ENCODE measurements at places on chromosomes 12 and 14.

- no peak for DNase-seq
Observed at GRCh38 chr12:10716704-10717315, 6.3 kb downstream of the YBX3 start.

DNA sequence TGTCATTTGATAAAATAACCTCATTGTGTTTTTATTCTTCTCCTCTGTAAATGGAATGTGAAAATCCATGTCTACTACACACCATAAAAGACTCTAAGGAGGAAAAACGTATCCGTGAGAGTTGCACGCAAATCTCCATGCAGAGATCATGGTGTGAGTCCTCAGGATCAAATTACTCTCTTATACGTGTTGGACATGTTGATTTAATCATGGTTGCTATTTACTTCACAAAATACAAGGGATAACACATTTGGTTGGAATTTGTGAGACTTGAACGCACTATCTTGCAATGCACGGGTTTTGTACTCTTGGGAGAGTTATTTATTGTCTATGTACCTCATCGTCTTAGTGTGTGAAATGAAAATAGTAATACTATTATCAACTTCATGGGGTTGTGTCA lies 128.0 kb upstream of the RASSF8 start:
- no peak for DNase-seq

- DNase-seq = no peak
Observed at GRCh38 chr12:4225571-4225970, 48.0 kb upstream of the CCND2 start.

GRCh38 chr14:104868060-104868740 lies 3.1 kb downstream of the CEP170B start:
- DNase-seq = no peak

DNA sequence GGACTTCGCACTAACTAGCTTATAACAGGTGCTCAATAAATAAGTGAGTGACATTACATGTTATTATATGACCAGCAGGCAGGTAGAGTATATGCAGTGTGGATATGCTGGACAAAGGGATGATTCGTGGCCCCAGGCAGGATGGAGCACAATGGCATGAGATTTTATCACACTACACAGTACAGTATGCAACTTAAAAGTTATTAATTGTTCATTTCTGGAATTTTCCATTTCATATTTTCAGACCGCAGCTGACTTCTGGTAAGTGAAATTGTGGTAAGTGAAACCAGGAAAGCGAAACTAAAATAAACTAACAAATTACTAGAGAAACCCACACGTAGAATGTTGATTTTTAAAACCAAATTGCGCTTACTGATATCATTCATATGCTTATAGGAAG lies 3.3 kb downstream of the PARP11 start:
- no peak for DNase-seq

GRCh38 chr12:68622250-68622649 lies 11.6 kb downstream of the RAP1B start:
- no peak for DNase-seq

DNA sequence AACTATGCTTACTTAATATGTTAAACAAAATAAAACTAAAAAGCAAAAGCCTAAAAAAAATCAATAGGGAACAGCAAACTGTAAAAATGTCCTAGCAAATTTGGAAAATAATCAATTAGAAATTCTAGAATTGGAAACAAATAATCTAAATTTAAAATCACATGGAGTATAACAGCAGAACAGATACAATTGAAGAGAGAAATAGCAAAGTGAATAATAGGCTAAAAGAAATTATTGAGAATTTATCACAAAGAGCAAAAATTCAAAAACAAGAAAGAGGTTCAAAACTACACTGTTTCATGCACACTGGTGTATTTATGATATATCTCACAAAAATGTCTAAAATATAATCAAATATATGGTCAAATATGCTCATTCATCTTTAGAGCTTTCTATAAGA lies 231.9 kb downstream of the GPHN start:
- DNase-seq = no peak

Data from NCI-H1930 (cell line).